ENCODE measurements at places on chromosomes 5 and 9. TPM values are rescaled to one million over a fixed set of nuclear protein-coding genes. Genes with fewer than 3 reads are reported as not detected.

The PCDHGB5 gene
- 0.49 TPM for total RNA-seq

The RGS14 gene
- total RNA-seq = 167 TPM

The UBAP2 gene
- total RNA-seq = 33.4 TPM

The AK6 gene
- total RNA-seq = 25.3 TPM

The LOX gene
- total RNA-seq = not detected

The SLCO6A1 gene
- not detected for total RNA-seq

The CA9 gene
- not detected for total RNA-seq

The FOXD4 gene
- total RNA-seq = 0.35 TPM

The SV2C gene
- total RNA-seq = not detected

The CCDC192 gene
- not detected for total RNA-seq

GRCh38 chr5:89662499-89662898 is 747.1 kb downstream of the CETN3 start:
- no peak for DNase-seq

- no peak for DNase-seq
Measured at GRCh38 chr9:129869585-129870501, 34.6 kb downstream of the USP20 start.

DNA sequence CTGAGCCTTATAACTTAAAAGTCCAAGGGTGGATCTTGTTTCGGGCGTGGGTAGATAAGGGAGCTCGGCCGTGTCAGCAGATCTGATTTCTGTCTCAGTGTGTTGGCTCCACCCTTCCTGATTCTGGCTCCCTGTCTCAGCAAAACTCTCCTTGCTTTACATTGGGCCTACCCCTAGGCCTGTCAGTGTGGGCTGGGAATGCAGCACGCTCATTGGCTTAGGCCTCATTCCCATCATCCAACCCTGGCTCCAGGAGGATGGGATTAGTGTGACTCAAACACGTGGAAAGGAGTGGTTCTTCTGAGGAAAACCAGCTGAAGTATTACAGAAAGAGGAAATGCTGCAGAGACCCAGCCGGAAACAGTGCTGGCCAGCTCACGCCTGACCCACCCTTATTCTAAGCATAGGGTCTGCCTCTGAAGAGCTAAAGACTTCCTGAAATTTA is 59.9 kb downstream of the ZFAND5 start:
- DNase-seq = no peak

- no peak for DNase-seq
Measured at GRCh38 chr5:167710444-167711073, 580.9 kb upstream of the WWC1 start.

DNA sequence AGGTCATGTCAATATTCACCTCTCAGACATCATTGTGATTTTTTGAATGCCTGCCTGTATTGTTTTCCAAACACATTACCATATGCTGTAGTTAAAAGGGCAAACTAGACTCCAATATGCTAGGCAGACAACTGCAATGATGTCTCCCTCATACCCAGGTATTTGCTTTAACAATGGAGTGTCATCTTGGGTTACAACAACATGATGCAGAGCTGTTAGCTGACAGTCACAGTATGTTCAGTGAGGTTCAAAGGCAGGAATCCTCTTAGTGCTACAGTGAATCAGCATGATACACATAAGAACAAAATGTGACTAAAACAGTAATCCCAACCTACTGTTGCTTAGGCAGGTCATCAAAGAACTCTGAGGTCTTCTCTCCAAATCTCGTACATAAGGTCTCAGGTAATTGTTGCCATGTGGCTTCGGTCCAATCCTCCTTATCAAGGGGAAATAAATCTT is 24.0 kb downstream of the OR1J1 start:
- no peak for DNase-seq

- no peak for DNase-seq
Measured at GRCh38 chr9:72527801-72528195, 6.4 kb downstream of the TMC1 start.

- DNase-seq = peak; percentile 73
Measured at GRCh38 chr5:151115272-151115905, 34.6 kb upstream of the TNIP1 start.

DNA sequence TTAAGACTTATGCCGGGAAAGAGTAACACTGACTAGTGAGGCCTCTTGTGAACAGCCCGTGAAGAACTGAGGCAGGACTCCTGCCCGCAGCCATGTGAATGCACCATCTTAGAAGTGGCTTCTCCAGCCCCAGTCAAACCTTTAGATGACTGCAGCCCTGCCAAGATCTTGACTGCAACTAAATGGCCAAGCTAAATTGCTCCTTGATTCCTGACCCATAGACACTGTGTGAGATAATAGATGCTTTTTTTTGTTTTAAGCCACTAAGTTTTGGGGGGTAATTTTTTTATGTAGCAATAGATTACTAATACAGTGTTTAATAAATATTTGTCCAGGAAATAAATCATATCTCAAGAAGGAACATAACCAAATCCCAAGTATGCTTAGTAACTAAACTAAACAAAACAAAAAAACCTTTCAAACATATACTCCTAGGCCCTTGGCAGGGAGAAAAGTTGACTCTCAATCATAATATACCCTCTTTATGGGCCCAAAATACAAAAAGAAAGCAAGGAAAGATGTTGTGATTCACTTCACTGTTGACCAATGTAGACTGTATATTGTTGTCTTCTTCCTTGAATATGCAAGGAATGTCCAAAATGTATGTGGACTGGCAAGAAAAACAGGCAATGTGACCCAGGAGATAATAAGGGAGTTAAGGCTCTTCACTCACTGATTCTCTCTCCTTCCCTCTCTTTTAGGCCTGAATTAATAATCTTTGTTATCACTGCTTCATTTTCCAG is 79.7 kb upstream of the ZNF366 start:
- DNase-seq = no peak

GRCh38 chr5:31029925-31030324 is 163.6 kb upstream of the CDH6 start:
- no peak for DNase-seq

DNA sequence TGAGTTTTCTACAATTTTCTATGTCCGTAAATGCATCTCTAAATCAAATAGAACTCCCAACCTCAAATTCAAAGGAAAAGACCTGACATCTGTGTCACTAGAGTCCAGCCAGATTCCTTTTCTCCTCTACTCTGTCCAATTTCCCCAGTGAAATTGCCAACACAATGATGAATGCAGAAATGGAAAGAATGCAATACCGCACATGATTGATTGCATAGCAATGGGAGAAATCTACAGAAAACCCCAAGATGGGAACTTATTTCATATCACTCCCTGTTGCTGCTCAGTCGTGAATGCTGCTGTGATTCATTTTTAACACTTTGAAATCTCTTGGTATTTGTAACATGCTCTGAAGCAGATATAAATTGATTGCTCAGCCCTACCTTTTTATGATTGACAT is 355.1 kb upstream of the TUSC1 start:
- DNase-seq = no peak

GRCh38 chr5:157870837-157871834 is 12.2 kb upstream of the CLINT1 start:
- no peak for DNase-seq

GRCh38 chr9:76022317-76022716 is 131.8 kb downstream of the PCSK5 start:
- no peak for DNase-seq

DNA sequence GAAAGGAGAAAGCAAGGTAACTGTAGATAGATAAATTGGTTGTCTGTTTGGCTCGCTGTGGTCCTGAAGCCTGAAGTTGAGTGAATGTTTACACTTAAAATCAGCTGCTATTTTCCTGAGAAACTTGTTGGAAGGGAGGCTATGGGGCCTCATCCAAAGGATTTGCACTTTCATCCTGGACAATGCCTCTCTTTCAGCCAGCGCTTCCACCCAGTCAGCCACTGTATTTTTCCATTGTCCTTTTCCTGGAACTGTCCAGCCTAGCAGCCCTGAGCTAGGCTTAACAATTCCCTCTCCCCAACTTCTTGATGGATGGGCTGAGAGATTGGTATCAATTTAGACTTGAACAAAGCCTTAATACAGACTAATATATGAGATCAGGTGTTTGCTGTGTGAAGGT is 429.2 kb downstream of the DMAC1 start:
- no peak for DNase-seq

- no peak for DNase-seq
Measured at GRCh38 chr5:106269252-106269843, 1401.4 kb downstream of the EFNA5 start.

DNA sequence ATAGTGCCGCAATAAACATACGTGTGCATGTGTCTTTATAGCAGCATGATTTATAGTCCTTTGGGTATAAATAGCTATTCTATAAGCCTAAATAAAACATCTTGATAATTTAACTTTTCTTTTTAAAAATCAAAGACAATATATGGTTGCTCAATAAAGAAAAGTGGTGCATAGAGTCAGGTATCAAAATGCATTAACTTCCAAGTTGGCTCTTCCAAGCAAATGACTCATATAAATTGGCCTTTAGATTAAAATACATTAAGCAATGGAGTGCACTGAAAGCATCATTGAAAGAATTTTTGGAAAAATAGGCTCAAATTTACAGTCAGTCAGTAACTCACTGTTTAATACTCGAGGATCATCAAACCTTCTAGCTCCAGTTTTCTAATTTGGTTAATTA is 106.6 kb downstream of the PLCXD3 start:
- no peak for DNase-seq

DNA sequence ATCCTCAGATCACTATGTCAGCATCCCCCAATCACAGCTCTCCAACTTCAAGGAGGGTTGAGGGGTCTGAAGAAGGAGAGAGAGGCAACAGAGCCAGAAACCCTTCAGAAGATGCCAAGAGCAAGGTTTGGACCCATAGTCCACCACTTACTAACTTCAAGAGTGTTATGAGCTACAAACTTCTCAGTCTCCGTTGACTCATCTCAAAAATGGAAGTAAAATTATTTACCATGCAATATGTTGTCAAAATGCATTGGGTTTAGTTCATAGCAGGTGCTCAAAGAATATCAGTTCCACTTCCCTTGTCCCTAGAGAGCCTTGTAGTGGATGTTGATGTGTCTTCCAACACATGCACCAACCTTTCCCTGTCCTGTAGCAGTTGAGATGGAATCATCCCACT is 116.0 kb downstream of the KCNIP1 start:
- DNase-seq = no peak

DNA sequence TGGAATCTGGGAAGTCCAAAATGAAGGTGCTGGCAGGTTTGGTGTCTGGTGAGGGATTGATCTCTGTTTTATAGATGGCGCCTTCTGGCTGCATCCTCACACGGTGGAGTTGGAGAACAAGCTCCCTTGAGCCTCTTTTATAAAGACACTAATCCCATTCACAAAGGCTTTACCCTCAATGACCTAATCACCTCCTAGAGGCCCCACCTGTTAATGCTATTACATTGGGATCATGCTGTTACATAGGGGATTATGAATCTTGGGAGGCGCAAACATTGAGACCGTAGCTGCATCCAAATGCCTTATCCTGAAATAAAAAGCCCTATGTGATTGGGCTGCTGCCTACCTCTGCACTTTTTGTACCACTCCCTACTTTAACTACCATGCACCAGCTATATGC is 197.1 kb upstream of the HMHB1 start:
- no peak for DNase-seq

DNA sequence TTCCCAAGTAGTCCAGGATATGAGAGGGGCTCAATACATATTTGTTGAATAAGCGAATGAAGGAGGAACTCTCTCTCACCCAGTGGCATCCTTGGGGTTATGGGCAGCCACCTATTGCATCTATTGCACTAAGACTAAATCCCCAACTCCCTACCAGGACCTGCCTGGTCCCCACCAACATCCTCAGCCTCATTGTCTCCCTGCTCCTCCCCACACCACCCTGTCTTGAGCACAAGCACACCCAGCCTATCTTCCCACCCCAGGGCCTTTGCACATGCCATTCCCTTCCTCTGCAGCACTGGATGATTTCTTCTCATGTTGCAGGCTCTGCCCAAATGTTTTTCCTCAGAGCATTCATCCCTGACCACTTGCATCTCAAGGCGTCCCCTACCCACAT is 133.8 kb downstream of the BARX1 start:
- DNase-seq = no peak

- no peak for DNase-seq
Measured at GRCh38 chr9:129278391-129279237, 100.6 kb upstream of the IER5L start.

GRCh38 chr5:157072508-157072907 is 13.6 kb upstream of the HAVCR1 start:
- no peak for DNase-seq
